ENCODE measurements at places on chromosomes 5 and 9. TPM values are rescaled to one million over a fixed set of nuclear protein-coding genes. Genes with fewer than 3 reads are reported as not detected.

Gene QRFP
- total RNA-seq = not detected

Gene DIPK1B
- total RNA-seq = 11.1 TPM

Gene LEAP2
- 0.56 TPM for total RNA-seq

Gene MSH3
- total RNA-seq = 8.1 TPM

Gene TMC1
- 0.20 TPM for total RNA-seq

Gene PHF24
- total RNA-seq = 0.21 TPM
